ENCODE measurements at places on chromosomes 4 and X.

DNA sequence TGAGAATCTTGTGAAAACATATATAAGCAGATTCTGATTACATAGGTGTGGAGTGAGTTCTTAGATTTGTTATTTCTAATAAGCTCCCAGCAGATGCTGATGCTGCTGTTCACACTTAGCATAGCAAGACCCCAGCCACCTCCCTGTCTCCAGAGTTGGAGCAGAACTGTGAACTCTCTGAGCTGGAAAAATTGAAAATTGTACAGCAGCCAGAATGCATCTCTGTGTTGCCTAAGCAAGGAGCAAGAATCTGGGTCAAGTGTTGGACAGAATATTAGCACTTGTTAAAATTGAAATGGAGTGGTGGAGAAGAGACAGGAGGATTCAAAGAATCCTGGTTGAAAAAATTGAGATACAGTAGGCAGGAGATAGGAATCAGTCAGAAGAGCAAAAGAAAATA lies 146.6 kb upstream of the FAM47C start:
- no peak for DNase-seq

GRCh38 chr4:141021397-141022110 lies 111.7 kb downstream of the RNF150 start:
- DNase-seq: no peak

DNA sequence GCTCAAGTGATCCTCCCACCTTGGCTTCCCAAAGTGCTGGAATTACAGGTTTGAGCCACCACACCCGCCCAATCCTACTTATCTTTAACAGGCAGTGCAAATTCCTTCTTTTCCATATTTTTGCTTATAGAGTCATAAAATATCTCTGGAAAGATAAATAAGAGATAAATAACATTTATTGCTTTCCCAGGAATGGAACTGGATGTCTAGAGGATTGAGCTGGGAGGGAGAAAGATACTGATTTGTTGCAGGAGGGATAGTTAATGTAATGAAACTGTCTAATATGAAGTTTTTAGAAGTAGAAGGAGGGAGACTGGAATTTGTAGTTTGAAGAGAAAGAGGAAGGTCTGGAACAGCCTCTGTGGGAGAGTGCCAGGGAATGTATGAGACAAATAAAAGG lies 20.2 kb downstream of the ITGB1BP2 start:
- DNase-seq: no peak

- no peak for DNase-seq
Measured at GRCh38 chr4:74304095-74304625, 4.1 kb upstream of the EPGN start.

- no peak for DNase-seq
Measured at GRCh38 chr4:140793291-140793690, 37.1 kb upstream of the TBC1D9 start.

GRCh38 chrX:39556056-39556455 lies 541.7 kb downstream of the BCOR start:
- no peak for DNase-seq

GRCh38 chr4:3213106-3213425 lies 35.9 kb upstream of the MSANTD1 start:
- no peak for DNase-seq

GRCh38 chrX:39848243-39848642 lies 249.5 kb downstream of the BCOR start:
- no peak for DNase-seq

DNA sequence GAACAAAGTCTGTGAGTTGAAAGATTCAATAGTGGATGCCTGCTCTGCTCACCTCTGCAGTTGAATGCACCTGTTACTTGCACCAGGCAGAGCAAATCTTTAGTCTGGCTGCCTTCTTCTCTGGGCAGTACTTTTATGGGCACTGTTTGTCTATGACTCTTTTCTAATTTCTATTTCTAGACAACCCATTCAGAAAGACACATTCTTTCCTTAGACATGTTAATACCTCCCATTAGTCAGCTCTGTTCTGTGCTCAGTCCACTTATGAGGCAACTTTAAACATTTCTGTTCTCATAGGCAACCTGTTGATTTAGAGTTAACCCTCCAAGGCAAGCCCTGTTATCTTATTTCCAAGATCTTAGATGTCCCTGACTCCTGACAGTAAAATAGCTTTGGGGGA lies 108.9 kb downstream of the SYNPO2 start:
- no peak for DNase-seq

DNA sequence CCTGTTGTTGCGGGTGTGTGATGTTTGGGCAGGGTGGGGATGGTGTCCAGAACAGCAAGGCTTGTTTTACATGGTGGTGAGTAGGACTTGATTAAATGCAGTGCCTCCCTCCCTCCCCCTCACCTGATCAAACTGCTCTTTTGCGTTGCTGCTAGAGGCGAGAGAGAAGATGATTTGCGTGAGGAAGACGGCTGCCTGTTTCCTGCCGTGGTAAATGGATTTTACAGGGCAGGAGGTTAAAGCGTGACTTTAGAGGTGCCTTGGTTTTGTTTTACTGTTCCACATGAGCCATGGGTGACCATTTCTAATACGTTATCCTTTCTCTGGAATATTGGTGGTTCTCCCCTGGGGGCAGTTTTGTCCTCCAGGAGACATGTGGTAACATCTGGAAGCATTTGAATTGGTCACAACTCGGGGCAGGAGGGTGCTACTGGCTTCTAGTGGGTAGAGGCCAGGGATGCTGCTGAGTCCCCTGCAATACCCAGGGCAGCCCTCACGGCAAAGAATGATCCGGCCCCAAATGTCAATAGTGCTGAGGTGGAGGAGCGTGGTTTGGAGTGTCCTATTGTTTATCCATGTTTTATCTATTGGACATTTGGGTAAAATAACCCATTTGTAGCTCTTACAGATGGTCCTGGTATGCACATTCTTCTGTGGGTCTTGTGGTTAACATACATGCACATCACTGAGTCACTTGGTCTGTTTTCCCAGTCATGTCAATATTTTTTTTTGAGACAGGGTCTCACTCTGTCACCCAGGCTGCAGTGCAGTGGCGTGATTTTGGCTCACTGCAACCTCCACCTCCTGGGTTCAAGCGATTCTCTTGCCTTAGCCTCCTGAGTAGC lies 73.7 kb downstream of the SHROOM2 start:
- no peak for DNase-seq

GRCh38 chr4:78803983-78804382 lies 27.8 kb downstream of the BMP2K start:
- DNase-seq: no peak

GRCh38 chr4:7472442-7473013 lies 37.8 kb upstream of the PSAPL1 start:
- no peak for DNase-seq

DNA sequence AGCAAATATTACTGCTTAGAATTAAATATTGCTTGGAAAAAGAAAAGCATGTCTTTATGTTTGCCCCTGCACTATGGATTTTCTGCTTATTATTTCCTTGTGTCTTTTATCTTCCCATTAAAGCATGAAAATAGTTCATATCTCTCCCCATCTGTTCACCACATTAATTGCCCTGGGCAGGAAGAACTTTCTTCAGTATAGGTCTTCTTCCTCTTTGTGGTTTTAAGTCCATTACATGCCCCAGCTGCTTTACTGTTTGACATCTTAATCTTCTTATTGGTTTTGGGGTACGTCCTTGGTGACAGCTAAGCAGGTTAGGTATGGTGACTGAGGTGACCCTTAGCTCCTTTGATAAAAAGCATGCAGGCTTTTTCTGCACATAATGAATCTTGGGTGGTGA lies 157.3 kb downstream of the AASDH start:
- DNase-seq: peak; percentile 8

GRCh38 chr4:105356194-105356593 lies 117.7 kb downstream of the PPA2 start:
- DNase-seq: no peak

DNA sequence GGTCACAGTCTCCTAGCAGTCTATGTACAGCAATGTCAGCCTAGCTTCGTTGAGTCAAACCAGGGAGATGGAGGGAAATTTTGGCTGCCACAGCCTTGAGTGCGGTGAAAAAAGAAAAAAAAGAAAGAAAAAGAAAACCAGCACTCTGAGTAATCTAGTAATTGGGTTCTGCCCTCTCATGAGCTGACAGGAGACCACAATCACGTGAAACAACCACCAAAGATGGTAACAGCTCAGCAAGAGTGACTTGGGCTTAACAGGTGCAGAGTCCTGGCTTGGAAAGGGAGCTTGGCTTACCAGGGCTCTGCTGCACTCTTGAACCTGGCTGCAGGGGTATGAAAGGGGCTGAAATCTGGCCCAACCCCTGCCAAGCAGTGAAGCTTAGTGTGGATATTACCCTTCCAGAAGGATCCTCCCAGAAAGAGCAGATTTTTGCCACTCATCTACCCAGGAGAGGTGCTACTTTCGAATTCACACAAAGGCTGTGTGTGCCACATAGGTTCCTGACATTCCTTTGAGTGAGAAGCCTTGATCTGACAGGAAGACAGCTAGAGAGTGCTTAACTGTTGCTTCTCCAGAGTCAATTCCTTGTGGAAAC lies 350.3 kb downstream of the PTTG2 start:
- no peak for DNase-seq

Data from T47D (cell line).